ENCODE measurements at places on chromosomes 1 and 21. TPM values are rescaled to one million over a fixed set of nuclear protein-coding genes. Genes with fewer than 3 reads are reported as not detected.

- no peak for DNase-seq
- H3K36me3 ChIP-seq, result no peaks in the 10 kb centered on the region
- H3K27ac ChIP-seq, result no peak overlapping the region
- H3K4me3 ChIP-seq, result no peak overlapping the region
- H3K27me3 ChIP-seq, result no peaks in the 10 kb centered on the region
- H3K4me1 ChIP-seq, result peaks cover 9% of the 10 kb centered on the region
Measured at GRCh38 chr21:32574946-32575925, 10.1 kb downstream of the TCP10L start.

DNA sequence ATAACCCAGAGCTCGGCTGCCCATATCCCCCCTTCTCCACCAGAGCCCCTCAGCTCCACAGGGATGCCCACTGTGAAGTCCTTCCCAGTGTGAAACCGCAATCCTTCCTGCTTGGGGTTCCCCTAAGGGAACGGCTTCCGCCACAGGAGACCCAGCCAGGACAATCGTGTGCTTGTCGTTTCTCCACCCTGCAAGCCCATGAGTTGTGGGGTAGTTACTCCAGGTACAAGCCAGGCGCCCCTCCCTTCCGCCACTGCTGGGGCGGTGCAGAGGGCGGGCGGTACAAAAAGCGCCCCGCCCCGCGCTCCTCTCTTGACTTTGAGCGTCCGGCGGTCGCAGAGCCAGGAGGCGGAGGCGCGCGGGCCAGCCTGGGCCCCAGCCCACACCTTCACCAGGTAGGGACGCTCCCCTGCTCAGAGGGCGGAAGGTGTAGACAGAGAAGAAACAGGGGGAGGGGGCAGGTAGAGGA lies at the start of gene TINAGL1:
Gene TINAGL1, plus strand, starts transcription at position 315 of the 469 bp plus-strand sequence. CDS start 634 bp downstream, outside the sequence.
- peaks cover 9% of the 10 kb centered on the region for H3K27me3 ChIP-seq
- DNase-seq, result no peak
- no peaks in the 10 kb centered on the region for H3K4me1 ChIP-seq

The CHRM3 gene
- total RNA-seq, result 0.36 TPM

The PGLYRP4 gene
- not detected for total RNA-seq

The FCGR1A gene
- total RNA-seq, result not detected

All from activated CD8-positive, alpha-beta T cell treated with anti-CD3 and anti-CD28 coated beads for 36 hours (primary cell).